Epithelial cell of proximal tubule (primary cell): ENCODE measurements at places on chromosomes 3 and 15. TPM values are rescaled to one million over a fixed set of nuclear protein-coding genes. Genes with fewer than 3 reads are reported as not detected.

ARL8B gene
- total RNA-seq, result 23.7 and 31.1 TPM in 2 replicates

GOLGA8N gene
- total RNA-seq, result 0.29 and 0.46 TPM in 2 replicates

TMEM207 gene
- total RNA-seq, result not detected in 2 replicates

SLC22A13 gene
- total RNA-seq, result not detected in 2 replicates

C3orf49 gene
- total RNA-seq, result not detected in 2 replicates

RASL12 gene
- not detected in 2 replicates for total RNA-seq

HGD gene
- total RNA-seq, result 5.9 and 18.1 TPM in 2 replicates

TRIM71 gene
- total RNA-seq, result 2.5 and 3.6 TPM in 2 replicates

SLC24A5 gene
- not detected in 2 replicates for total RNA-seq

OSBPL10 gene
- 17.5 and 33.6 TPM in 2 replicates for total RNA-seq

ZKSCAN7 gene
- total RNA-seq, result 3.5 and 5.7 TPM in 2 replicates

CXCR6 gene
- not detected in 2 replicates for total RNA-seq

ATP8B4 gene
- not detected in 2 replicates for total RNA-seq

RAB6B gene
- total RNA-seq, result 2.8 and 3.5 TPM in 2 replicates

FBLN2 gene
- 0.94 and 1.1 TPM in 2 replicates for total RNA-seq

H1-8 gene
- not detected in 2 replicates for total RNA-seq

RETNLB gene
- total RNA-seq, result not detected in 2 replicates

CCR8 gene
- not detected in 2 replicates for total RNA-seq

GOLGA8K gene
- 0.07 TPM in 1 of 2 replicates, not detected in the other for total RNA-seq

WDR93 gene
- total RNA-seq, result not detected in 2 replicates

LRRIQ4 gene
- 0.07 TPM in 1 of 2 replicates, not detected in the other for total RNA-seq

ASB14 gene
- total RNA-seq, result not detected in 2 replicates

LSG1 gene
- 29.1 and 29.7 TPM in 2 replicates for total RNA-seq

GOLIM4 gene
- 25.2 and 31.0 TPM in 2 replicates for total RNA-seq

CX3CR1 gene
- not detected in 2 replicates for total RNA-seq

CACNA2D2 gene
- 0.14 TPM in 1 of 2 replicates, not detected in the other for total RNA-seq

ADAMTS7 gene
- total RNA-seq, result 7.7 and 10.5 TPM in 2 replicates
